ENCODE measurements at places on chromosomes 7 and 10. TPM values are rescaled to one million over a fixed set of nuclear protein-coding genes. Genes with fewer than 3 reads are reported as not detected.

DNA sequence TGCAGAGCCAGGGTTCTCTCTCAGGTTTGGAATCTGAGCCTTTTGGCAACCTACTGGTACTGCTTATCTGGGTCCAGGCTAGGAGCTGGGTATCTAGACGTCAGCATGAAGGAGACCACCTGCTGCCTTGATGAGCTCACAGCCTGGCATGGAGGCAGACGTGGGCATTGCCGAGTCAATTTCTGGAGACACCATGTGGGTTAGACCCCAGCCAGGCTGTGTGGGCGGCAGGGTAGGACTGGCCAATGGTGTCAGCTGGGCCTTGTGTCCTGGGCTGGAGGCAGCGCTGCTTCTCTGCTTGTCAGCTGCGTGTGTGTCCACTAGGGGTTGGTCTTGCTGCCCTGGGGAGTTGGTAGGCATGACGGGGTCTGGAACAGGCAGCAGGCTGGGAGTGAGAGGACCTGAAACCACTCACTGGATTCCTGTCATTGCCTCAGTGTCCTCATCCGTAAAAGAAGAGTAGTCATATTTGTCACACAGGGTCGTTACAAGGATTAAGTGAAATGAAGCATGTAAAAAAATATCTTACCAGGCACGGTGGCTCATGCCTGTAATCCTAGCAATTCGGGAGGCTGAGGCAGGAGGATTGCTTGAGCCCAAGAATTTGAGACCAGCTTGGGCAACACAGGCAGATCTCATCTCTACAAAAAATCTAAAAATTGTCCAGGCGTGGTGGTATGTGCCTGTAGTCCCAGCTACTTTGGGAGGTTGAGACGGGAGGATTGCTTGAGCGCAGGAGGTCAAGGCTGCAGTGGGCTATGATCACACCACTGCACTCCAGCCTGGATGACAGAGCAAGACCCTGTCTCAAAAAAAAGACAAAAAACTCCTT lies 31.7 kb upstream of the ANKRD2 start:
- DNase-seq: no peak

DNA sequence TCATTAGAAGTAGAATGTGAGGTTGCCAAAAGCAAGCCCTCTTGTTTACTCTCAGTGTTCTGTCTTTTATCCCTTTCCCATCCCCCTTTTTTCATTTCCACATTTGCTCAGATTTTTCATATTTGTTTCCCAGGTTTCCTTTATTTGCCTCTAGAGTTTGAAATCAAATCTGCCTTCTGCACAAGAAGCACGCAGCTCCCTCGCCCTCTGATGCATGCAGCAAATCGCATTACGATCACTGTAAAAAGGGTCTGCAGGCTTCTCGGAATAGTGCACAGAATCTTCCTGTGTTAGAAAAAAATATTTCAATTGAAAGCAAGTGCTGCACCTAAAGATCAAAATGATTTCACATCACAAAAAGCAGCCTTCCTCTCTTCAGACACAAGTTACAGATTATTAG lies 129.0 kb downstream of the GPAM start:
- DNase-seq: no peak

GRCh38 chr10:78194539-78195402 lies 161.1 kb downstream of the RPS24 start:
- DNase-seq: peak; percentile 43

DNA sequence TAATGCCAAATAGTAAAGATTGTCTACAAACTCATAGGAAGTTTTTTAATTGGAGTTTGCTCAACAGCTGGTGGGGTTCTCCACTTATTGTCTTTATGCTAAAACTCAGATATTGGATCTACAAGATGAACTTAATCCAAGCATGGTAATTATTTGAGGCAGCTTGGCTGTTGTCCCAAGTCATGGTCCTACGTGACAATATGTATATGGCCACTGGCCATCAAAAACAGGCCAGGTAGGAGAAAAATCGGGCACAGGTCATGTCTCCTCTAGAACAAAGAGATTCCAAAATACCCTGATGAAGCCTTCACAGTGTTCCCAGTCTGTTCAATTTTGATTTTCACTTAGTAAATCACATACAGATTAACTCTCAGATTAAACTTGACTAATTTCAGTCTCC lies 606.4 kb downstream of the TNS3 start:
- DNase-seq: no peak

- DNase-seq: peak; percentile 80
Observed at GRCh38 chr7:37832194-37832593, 16.2 kb upstream of the NME8 start.

GRCh38 chr10:12235116-12235694 lies 39.2 kb downstream of the CDC123 start:
- DNase-seq: peak; percentile 18

GRCh38 chr10:6202098-6202683 lies 541 bp upstream of the PFKFB3 start:
- no peak for DNase-seq

The OR2A42 gene
- total RNA-seq: not detected

The POLR2J2 gene
- total RNA-seq: 1.5 TPM

The CUL1 gene
- 39.8 TPM for total RNA-seq

The OGDHL gene
- under 0.01 TPM for total RNA-seq

The ASB10 gene
- not detected for total RNA-seq

The SLC4A2 gene
- 61.8 TPM for total RNA-seq

The WEE2 gene
- not detected for total RNA-seq

The GOLGA7B gene
- total RNA-seq: not detected

The TMEM236 gene
- 0.17 TPM for total RNA-seq
